Aorta (tissue), 5 donors: ENCODE measurements at places on chromosomes 1 and 21. TPM values are rescaled to one million over a fixed set of nuclear protein-coding genes. Genes with fewer than 3 reads are reported as not detected.
A peak's percentile ranks its signal among the peaks of the same experiment; 100 is the strongest.

- DNase-seq = peak; percentile 92
Measured at GRCh38 chr1:153880962-153881361, 41.8 kb downstream of the GATAD2B start.

GRCh38 chr1:221961532-221962292 lies 219.8 kb upstream of the DUSP10 start:
- DNase-seq = no peak

DNA sequence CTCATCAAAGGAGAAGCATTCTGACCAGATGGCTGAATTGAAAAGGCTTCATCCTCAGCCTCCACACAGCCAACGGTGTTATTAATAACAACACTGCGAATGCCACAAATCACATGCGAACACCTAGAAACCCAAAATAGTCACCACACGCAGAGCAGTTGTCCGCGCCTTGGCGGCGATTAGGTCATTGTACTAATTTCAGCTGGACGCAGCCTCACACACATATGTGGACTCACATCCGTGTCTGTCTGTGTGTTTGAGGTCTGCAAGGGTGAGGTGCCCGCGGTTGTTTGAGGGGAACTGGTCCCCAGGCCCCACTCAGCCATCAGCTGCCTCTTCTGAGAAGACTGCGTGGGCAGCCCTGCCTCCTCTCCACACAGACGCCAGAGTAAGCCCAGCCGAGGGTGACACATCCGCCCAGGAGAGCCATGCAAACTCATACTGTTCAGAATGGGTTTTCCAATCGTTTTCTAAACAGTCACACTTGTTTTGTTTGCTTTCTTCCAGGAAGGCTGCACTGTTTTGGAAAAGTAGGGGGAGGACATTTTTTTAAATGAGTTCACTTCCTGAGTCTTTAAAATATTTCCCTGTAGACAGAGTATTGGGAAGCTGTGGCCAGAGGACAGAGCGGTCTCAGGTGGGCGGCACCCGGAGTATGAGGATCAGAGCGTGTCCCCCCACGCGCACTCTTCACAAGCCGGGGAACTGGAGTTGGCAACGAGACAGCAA lies 53.4 kb downstream of the TOMM20 start:
- DNase-seq = peak; percentile 93

GRCh38 chr1:96039910-96040309 lies 681.7 kb upstream of the PTBP2 start:
- DNase-seq = no peak

The CYP4Z1 gene
- total RNA-seq = 1.0 TPM
